ENCODE measurements at places on chromosomes 2 and 18.

DNA sequence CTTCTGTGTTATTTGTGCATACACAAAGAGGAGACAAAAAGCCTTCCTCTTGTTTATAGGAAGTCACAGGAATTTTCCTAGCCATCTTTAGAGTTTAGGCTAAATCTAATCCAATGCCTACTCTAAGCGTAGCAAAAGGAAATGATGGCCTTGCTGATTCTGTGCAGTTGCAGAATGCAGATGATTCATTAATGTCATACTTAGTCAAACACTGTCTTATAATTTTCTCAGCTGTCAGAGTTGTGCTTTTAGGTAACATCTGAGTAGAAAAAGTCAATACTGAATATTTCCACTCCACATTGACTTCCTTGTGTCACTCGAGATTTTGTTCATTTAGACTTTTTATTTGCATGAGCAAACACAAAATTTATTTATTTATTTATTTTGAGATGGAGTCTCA lies 157.9 kb upstream of the FOSL2 start:
- DNase-seq = no peak

GRCh38 chr2:164891460-164891859 lies 49.8 kb upstream of the COBLL1 start:
- no peak for DNase-seq

GRCh38 chr2:189580241-189580651 lies 340 bp downstream of the SLC40A1 start:
- no peak for DNase-seq

- no peak for DNase-seq
Observed at GRCh38 chr2:18900691-18901141, 311.3 kb upstream of the NT5C1B start.

DNA sequence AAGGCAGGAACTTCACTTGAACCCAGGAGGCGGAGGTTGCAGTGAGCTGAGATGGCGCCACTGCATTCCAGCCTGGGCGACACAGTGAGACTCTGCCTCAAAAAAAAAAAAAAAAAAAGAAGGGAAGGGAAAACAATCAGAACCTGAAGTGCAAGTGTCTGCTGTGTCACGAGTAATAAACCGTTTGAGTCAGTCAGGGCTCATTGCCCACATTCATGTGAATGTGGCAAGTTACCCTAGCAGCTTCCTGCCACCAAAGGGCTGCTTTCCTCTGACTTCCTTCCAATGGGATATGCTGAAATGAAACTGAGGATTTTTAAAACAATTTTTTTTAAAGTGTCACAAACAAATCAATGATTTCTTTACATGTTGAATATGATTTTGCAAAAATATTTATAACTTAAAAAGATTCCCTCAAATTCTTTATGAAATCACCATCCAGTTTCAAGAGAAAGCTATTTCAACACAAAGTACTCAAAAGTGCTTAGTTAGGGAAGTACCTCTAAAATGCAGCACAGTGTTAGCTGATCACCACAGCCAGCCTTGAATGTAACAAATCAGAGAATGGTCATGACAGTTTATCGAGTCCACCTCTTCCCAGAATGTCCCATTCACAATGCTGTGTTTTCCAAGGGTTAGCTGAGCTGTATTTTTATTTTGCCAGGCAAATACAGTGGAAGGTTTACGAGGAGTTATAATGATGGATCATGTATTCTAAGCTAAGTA lies 36.4 kb downstream of the WDSUB1 start:
- DNase-seq = no peak

- DNase-seq = no peak
Observed at GRCh38 chr2:127609031-127609751, 36.8 kb upstream of the GPR17 start.

- no peak for DNase-seq
Observed at GRCh38 chr2:237533668-237534161, 32.7 kb upstream of the PRLH start.

DNA sequence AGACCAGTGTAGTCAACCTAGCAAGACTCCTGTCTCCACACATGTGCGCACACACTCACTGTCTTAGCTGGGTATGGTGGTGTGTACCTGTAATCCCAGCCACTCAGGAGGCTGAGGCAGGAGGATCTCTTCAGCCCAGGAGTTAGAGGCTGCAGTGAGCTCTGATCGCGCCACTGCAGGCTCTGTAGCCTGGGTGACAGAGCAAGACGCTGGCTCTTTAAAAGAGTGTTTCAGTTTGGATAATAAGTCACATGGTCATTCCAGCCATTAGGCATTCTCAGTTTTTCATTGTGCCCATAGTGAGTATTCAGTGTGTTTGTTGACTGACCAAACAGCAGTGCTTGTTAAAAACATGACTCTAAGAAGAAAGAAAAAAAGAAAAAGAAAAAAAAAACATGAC lies 31.0 kb downstream of the RAB10 start:
- no peak for DNase-seq

DNA sequence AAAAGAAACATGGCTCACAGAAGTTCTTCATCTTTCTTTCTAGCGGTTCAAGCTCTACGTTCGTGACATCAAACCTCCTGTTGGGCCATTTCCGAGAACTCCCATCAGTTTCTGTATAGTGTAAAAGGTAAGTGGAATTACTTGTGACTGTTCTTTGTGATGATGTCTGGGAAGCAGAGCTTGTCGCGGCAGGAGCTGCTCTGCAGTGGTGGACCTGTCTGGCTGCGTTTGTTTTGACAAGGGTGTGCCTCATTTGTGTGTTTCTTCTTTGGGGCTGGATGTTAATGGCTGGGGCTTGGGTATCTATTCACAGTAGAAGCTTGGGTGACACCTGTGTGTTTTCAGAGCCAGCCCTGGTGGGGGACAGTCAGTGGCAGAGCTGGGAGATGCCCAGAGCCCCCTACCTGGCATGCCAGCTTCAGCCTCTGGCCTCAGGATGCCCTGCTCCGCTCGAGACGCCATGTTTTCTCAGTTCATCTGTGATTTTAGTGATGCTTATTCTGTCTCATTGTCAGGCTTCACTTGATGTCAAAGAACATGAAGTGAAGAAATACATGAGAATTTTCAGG lies 59.6 kb downstream of the LDLRAD4 start:
- DNase-seq = no peak

DNA sequence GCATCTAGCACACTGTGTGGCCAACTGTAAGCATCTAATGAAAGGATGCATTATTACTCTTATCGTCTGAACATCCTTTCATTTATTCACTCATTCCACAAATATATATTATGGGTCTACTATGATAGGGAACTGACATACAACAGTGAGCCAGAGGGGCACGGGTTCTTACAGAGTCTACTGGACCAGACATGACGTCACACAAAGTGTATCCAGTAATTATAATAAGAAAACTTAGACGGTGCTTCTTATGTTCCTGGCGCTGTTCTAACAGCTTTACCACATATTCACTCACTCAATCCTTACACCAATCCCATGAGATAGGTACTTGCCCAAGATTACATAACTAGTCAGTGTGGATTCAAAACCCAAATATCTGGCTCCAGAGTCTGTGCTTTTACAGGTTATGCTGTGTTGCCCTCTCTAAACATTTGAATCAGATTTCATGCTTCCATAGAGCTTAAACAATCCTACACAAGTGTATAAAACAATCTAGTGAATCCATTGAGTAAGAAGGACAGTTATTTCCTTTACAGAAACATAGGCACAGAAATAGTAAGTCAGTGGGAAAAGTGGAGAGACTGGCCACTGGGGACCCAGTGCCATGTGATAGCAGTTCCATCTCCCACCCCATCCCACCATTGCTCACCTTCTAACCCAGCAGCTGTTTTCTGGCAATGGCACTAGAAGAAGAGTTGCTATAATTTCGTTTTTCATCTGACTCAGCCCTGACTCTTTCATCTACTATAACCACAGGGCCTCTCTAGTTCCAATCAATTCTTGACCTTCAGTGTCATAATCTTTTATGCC lies 24.2 kb upstream of the ARL5A start:
- DNase-seq = no peak

DNA sequence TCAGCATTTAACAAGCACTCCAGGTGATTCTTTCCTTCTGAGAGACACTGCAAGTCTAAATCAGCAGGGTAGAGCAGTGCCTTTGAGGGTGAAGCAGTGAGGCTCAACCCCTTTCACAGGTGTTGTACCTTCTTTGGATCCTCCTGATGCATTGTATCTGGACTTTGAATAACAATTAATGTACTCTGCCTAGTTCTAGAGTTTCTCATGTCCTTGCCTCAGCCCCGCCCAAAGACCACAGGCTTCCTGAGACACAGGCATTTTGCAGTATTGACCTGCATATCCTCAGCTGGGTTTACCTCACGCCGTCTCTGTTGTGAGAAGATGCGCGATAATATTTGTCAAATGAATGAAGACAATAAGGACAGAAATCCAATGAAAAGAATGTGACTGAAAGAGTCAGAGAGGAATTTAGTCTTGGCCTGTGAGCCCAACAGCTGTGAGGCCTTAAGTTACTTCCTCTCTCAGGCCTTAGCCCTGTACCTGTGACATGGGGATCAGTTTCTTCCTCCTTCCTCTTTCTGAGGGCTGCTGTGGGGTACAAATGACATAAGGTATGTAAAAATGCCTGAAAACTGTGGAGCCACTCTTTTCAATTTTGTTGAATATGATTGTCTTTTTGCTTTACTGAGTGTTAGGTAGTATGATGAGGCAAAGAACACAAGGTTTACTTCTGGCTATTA lies 43.7 kb downstream of the WIPF1 start:
- DNase-seq = no peak

DNA sequence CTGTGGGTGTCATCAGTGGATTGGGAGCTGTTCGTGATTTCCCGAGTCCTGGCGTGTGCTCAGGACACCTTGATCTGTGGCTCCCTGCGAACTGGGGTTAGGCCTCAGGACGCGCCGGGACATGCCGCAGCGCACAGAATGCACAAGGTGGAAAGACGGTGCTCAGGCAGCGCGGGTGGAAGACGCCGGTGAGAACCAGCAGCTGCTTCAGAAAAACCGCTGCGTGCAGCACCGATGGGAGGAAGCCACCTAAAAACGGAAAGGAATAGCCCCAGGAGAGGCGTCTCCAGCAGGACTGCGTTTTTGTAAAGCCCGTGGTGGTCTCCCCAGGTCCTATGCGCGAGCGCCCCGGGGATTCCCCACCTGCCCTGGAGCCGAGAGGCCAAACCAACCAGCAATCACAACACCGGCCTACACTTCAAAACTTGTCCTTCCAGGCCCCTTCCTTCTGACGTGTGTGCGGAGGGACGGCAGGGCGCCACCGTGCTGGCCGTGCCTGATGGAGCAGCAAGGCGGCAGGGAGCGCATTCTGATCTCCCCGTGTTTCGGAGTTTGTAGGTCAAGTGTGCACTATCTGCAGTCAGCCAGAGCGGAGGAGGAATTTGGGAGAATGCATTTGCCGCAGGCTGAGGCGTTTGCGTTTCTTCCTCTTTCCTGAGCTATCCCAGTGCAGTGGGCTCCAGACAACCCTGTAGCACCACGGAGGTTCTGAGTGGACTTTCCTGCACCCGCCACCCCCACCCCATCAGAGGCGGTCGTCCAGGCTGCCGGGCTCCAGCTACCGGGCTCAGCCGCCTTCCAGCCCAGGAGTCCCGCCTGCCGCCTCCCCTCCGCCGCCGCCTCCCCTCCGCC lies 32.2 kb downstream of the RTP5 start:
- DNase-seq = no peak

DNA sequence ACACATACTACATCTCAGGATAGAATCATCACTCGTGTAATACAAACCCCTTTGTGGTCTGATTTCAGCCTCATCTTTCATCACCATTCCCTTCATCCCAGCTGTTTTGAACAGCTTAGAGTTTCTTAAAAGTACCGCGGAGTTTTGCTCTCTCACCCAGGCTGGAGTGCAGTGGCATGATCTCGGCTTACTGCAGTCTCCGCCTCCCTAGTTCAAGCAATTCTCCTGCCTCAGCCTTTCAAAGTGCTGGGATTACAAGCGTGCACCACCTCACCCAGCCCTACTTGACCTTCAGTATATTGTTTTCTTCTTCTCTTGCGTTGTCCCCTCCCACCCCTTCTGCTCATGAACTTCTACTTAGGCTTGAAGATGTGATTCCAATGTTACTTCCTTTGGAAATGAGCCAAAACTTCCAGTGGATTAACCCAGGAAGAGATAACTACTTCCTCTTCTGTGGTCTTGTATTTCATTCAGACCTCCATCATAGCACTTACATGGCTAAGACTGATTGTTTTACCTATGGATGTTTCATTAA lies 15.8 kb downstream of the ERLEC1 start:
- no peak for DNase-seq
